Sigmoid colon (tissue), 7 donors: ENCODE measurements at places on chromosomes 6 and 20. TPM values are rescaled to one million over a fixed set of nuclear protein-coding genes. Genes with fewer than 3 reads are reported as not detected.

The SLC26A8 gene
- not detected for total RNA-seq

The FAM135A gene
- total RNA-seq = 31.7 TPM

DNA sequence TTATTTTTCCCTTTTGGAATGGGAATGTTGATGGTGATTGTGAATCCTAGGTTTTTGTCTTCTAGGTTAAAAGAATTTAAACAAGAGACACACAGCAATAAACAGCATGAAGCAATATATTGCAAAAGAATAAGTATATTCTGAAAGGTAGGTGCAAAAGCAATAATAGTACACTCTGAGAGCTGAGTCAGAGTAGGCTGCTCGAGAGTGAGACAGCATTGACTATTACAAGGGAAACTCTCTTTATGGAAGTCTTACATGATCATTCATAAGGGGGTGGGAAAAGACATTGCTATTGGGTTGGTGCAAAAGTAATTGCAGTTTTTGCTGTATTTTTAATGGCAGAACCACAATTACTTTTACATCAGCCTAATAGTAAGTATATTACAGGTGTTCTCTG is 25.0 kb downstream of the FBXO5 start:
- no peak for DNase-seq

GRCh38 chr6:33985947-33986346 is 159.9 kb downstream of the GRM4 start:
- DNase-seq = no peak
